ENCODE measurements at places on chromosomes 4 and X.

- no peak for DNase-seq
These were observed at the start of gene FABP2 for GRCh38 chr4:119321921-119322687. Gene FABP2, minus strand, starts transcription at chr4:119322138. Its CDS starts 36 bp downstream, at chr4:119322102.

DNA sequence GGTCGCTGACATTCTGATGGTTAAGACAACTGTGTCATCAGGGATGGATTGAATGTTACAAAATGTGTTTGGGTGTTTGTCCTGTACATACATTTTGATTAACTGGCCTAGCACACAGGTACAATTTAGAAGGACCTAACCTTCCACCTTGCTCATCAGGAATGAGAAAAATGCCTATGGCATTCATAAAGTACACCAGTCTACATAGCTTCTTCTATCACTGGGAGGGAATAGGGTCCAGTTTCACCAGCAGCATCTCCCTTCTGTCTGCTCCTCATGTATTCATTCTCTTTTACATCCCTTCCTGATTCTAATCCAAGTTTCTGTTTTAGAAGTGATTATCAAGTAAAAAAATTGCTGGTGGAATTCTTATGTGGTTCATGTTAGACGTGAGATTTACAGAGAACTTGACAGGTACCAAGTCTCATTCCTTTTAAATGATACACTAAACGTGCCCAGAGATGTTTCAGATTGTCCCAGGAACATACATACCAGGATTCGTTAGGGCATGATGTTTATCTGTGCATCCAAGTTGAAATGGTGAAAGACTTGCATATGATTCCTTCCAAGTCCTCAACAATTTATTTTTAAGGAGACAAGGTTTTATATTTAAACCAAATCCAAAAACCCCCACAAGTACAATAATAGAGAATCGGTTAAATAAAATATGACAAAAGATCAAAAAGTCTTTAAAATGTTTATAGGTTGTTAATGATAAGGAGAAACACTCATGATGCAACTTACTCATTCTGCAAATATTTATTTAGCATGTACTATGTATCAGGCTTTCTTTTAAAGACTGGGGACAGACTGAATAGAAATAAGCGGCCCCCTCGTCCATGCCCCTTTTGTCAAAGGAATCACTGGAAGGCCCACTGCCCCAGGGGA is 359.1 kb downstream of the ZNF674 start:
- no peak for DNase-seq

DNA sequence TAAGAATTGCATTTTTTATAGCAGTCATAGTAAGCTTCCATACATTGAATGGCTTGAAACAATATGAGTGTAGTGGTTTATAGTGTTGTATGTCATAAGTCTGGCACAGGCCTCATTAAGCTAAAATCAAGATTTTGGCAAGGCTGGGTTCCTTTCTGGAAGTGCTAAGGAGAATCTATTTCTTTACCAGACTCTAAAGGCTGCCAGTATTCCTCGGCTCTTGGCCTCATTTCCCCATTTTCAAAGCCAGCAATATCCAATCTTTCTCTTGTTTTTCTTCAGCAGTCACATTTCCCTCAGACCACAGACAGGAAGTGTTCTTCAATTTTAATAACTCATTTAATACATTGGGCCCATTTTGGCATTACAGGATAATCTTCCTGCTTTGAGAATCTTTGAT is 1155.5 kb upstream of the PABPC4L start:
- DNase-seq, result no peak

DNA sequence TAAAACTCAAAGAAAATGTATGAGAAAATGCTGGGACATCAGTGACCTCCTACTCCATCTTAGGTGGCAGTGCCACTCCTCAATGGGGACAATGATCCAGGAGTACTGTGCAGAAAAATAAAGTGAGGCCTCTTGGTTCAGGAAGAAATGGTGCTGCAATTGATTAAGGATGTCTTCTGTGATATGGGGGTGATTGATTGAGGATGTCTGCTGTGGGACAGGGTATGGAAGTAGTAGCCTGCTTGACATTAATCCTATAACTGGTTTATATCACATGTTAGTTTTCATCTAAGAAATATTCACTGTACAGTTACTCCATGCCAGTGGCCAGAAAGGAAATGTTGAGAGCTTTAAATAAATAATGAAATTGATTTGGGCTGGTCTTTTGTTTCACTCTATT is 20.5 kb downstream of the OTOP1 start:
- no peak for DNase-seq

DNA sequence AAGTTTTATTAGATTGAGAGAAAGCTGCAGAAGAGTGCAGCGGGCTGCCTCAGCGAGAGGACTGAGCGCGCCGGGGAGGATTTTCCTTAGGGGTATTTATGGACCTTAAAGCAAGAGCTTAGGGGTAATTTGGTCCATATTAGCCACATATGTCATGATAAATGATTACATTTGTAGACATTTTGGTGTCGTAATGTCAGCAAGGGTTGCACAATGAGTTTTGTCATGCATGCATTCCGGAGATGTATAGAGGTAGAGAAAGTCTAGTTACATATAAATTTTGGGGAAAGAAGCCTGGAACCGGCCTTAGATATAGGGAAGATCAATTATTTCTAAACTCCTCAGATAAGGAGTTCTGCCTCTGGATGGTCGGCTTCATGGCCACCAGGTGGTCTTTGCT is 10.0 kb downstream of the MGST2 start:
- no peak for DNase-seq
